Right renal cortex interstitium (tissue), 3 donors: ENCODE measurements at places on chromosomes 13 and 19. TPM values are rescaled to one million over a fixed set of nuclear protein-coding genes. Genes with fewer than 3 reads are reported as not detected.

The MIR17HG gene
- polyA plus RNA-seq, result 4.4 TPM

The DNASE2 gene
- 15.0 TPM for polyA plus RNA-seq

The ZNF382 gene
- polyA plus RNA-seq, result 5.9 TPM

The SBK3 gene
- 0.21 TPM for polyA plus RNA-seq

The NXNL1 gene
- polyA plus RNA-seq, result not detected

The BAX gene
- 70.2 TPM for polyA plus RNA-seq

The GSX1 gene
- polyA plus RNA-seq, result not detected

The NEK5 gene
- 4.1 TPM for polyA plus RNA-seq

The RTBDN gene
- not detected for polyA plus RNA-seq

The SYCN gene
- polyA plus RNA-seq, result not detected

The KCNRG gene
- polyA plus RNA-seq, result 1.9 TPM

The EBI3 gene
- 0.40 TPM for polyA plus RNA-seq

The CLEC17A gene
- 0.12 TPM for polyA plus RNA-seq

The TJP3 gene
- 9.4 TPM for polyA plus RNA-seq

The RNF17 gene
- polyA plus RNA-seq, result not detected

The ZNF729 gene
- 1.9 TPM for polyA plus RNA-seq

The RUBCNL gene
- 2.5 TPM for polyA plus RNA-seq

The PRSS57 gene
- 0.13 TPM for polyA plus RNA-seq

The OR7G1 gene
- polyA plus RNA-seq, result not detected

The CD22 gene
- 8.7 TPM for polyA plus RNA-seq

The TMEM38A gene
- 8.0 TPM for polyA plus RNA-seq

The PTH2 gene
- polyA plus RNA-seq, result not detected

The ZNF43 gene
- polyA plus RNA-seq, result 36.1 TPM

The CEACAM4 gene
- polyA plus RNA-seq, result not detected

The RNF225 gene
- not detected for polyA plus RNA-seq

The CALR3 gene
- polyA plus RNA-seq, result 0.12 TPM

The MAST1 gene
- 0.99 TPM for polyA plus RNA-seq
